Tibial nerve (tissue), 4 donors: ENCODE measurements at places on chromosomes 7 and 10. TPM values are rescaled to one million over a fixed set of nuclear protein-coding genes. Genes with fewer than 3 reads are reported as not detected.

The TMEM26 gene
- total RNA-seq, result 0.22 TPM

The CALML3 gene
- total RNA-seq, result not detected

The CCDC146 gene
- total RNA-seq, result 17.7 TPM

- DNase-seq, result no peak
These were observed 61.8 kb downstream of the EEPD1 start for GRCh38 chr7:36214608-36215456.

GRCh38 chr7:155288055-155288454 lies 9.6 kb upstream of the INSIG1 start:
- DNase-seq, result no peak
